Stimulated activated CD4-positive, alpha-beta T cell treated with anti-CD3 and anti-CD28 coated beads, Interleukin-1b, Interleukin-23, amount 100 ng/mL, for 1 hour (primary cell): ENCODE measurements at places on chromosomes 11 and 22.
A peak's percentile ranks its signal among the peaks of the same experiment; 100 is the strongest.

GRCh38 chr11:113504071-113504470, 28.9 kb upstream of the DRD2 start:
- no peak for DNase-seq

DNA sequence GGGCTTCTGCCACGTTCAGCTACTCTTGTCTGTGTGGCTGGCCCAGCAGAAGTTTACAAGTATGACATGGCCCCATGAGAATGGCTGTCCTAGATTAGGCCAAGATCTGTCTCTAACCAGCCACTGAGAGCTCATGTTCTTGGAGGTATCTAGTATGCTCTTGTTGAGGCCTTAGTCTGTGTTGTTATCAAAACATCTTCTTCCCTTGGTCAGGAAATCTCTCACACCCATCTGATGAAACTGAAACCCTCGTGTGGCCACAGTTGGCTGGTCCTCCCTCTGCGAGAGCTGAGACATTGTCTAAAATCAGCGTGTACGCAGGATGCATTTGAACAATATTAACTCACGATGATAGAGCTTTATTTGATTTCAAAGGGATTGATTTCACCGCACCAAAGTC, 109.0 kb upstream of the NNMT start:
- no peak for DNase-seq

- DNase-seq: no peak
Observed at GRCh38 chr11:10784232-10785145, 24.2 kb downstream of the EIF4G2 start.

- DNase-seq: no peak
Observed at GRCh38 chr11:36930256-36930655, 332.2 kb upstream of the RAG2 start.

DNA sequence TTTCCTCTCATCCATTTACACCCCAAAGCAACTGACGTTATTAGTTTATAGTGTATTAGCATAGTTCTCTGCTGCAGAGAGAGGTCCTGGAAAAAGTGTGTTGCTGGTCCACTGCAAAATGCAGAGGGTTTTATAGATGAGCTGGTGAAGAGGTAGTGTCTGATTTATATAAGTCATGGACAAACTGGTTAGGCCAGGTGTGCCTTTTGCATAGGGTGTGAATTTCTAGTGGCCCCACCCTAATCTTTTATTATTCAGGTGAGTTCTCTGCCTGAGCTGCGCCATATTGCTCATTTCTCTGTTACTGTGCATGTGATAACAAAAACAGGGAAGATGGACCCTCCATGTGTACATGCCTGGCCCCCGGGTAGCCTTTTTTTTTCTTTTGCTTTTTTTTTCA, 43.1 kb upstream of the TRIM77 start:
- DNase-seq: no peak

DNA sequence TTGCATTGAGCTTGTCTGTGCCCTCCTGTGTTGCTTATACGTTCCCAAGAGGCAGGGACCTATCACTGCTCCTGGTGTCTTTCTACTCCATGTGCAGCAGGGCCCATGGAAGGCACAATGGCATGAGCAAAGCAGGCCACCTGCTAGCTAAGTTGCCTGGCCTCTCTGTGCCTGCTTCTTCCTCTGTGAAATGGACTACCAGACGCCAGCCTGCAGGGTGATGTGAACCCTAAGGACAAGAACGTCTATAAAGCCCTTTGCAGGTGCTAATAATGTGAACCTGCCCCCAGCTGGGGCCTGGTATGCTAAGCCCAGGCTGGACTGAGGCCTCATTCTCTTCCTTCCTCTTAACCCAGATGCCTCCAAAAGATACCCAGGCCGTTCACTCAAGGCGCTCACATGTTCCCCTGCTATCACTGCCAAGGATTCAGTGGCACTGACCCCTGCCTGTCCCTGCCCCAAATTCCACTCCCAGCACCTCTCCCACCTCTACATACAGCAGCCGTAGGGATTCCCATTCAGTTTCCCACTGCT, 4.0 kb downstream of the GUCD1 start:
- no peak for DNase-seq

DNA sequence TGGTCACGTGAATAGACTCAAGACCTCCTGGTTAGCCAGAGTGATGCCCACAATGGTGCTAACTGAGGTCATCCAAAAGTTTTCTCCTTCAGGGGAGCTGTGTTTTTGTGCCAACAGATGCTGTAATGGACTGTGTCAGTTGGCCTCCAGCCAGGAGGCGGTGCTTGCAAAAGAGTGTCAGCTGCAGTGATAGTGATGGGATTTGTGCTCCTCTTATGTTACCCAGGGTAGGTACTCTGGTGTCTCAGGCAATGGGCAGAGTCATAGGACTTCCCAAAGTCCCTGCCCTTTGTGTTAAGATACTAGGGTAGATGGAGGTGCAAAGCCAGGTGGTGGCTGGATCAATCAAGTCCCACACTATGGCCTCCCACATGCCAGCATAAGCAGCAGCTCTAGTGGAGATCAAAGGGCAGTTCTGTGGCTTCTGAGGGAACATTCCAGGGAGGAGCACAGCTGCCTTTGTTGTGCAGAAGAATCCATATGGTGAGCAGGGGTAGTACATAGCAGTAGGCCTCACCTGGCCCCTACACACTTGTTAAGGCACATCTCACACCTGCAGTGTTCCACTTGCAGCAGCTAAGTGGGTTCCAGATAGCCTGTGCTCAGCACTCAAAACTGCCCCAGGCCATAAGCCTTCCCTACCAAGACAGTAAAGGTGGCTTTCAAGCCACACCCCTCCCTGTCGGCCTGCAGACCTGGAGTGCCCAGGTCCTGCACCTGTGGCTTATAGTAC, 9.4 kb upstream of the FANCF start:
- DNase-seq: no peak

DNA sequence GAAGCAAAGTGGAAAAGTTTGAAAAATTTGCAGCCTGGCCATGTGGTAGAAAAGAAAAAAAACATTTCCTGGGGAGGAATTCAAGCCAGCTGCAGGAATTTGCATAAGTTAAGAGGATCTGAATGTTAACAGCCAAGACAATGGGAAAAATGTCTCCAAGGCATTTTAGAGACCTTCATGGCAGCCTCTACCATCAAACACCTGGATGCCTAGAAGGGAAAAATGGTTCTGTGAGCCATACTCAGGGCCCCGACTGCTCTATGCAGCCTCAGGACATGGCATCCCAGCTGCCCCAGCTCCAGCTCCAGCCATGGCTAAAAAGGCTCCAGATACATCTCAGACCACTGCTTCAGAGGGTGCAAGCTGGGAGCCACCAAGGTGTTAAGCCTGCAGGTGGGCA, 149.1 kb upstream of the SOX6 start:
- no peak for DNase-seq

- no peak for DNase-seq
Observed at GRCh38 chr11:76240161-76240540, 33.8 kb upstream of the WNT11 start.

- DNase-seq: no peak
Observed at GRCh38 chr11:14480716-14481115, 18.9 kb downstream of the COPB1 start.

GRCh38 chr22:17339095-17339693, 30.1 kb upstream of the CECR2 start:
- no peak for DNase-seq

DNA sequence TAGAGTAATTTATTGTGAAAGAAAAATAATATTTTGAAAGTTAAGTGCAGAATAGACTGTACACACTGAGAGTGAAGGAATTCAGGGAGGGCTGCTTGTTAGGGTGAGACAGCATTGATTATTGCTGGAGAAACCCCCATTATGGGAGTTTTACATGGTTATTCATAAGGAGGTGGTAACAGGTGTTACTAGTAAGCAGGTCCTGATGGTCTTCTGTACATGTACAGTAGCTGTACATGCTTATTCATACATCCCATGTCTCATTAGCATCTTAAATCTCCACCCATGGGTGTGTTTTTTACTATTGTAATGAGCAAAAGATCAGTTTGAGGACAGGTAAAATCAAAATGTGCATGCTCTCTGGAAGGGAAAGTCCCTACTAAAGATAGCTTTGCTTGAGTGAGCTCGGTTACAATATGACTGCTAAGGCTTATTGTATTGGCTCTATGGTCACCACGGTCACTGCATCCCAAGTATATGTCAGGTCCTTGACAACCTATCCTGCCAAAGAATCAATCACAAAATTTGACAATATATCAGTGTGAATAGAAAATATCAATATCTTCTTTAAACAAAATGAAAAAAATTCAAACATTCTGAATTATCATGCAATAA, 6.2 kb downstream of the KDM4F start:
- DNase-seq: no peak

- DNase-seq: no peak
Observed at GRCh38 chr11:65213322-65214211, 31.8 kb downstream of the CAPN1 start.

DNA sequence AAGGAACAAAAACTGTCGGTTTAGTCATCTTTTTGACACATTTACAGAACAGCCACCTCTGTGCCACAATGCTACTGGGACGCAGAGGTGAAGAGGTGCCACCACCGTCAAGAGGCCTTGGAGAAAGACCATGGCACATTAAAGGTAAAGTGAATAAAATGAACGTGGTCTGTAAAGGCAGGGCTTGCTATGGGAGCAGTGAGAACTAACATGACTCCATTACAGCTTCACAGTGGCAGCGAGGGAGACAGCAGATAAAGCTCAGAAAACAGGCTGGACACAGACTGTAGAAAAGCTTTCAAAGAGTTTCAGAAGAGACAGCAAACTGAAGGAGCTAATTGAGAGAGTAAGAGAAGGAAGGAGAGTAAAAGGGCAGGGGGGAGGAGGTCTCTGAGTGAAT, 102.9 kb downstream of the GAB2 start:
- DNase-seq: no peak

DNA sequence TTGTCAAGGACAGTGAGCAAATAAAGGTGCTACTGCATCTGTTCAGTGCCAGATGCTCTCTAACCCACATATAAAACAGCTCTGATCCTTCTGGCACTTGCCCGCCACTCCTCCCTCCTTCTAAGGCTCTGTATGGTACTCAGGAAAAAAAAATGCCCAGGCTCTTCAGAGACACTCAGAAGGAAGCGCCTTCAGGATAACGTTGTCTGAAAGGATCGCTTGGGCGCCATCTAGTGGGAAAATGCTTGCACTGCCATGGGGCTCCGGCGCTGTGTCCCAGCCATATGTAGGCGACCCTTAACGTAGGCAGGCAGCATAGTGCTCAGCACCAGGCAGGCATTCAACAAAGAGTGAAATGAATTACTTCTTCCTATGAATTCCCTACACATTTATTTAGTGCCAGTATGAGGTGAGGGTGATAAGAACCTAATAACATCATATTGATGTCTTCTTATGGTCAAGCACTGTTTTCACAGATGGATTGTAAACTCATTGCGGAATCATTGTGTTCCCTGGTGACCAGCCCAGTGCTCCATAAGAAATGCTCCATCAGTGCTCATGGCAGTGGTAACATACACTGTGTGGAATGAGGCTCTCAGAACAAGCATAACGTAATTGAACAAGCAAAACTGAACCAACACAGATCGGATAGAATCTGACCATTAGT, 39.6 kb downstream of the PAMR1 start:
- peak; percentile 63 for DNase-seq

- no peak for DNase-seq
Observed at GRCh38 chr11:8061555-8062428, 19.2 kb upstream of the TUB start.

DNA sequence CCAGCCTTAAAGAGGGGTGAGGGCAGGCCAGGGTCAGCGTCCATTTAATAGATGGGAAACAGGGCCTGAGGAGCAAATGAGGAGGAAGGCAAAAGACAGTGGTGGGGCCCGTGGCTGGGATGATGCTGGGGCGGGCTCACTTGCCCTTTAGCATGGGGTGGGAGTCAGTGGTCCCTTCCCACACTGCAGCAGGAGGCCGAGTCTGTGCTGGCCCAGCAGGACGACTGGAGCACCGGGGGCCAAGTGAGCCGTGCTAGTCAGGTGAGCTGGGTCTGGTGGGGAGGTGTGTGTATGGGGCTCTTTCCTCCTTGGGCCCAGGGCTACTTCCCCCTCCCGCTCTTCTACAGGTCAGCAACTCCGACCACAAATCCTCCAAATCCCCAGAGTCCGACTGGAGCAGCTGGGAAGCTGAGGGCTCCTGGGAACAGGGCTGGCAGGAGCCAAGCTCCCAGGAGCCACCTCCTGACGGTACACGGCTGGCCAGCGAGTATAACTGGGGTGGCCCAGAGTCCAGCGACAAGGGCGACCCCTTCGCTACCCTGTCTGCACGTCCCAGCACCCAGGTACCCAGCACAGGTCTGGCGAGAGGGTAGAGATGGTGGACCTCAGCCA, 12.8 kb downstream of the SCYL1 start:
- no peak for DNase-seq

DNA sequence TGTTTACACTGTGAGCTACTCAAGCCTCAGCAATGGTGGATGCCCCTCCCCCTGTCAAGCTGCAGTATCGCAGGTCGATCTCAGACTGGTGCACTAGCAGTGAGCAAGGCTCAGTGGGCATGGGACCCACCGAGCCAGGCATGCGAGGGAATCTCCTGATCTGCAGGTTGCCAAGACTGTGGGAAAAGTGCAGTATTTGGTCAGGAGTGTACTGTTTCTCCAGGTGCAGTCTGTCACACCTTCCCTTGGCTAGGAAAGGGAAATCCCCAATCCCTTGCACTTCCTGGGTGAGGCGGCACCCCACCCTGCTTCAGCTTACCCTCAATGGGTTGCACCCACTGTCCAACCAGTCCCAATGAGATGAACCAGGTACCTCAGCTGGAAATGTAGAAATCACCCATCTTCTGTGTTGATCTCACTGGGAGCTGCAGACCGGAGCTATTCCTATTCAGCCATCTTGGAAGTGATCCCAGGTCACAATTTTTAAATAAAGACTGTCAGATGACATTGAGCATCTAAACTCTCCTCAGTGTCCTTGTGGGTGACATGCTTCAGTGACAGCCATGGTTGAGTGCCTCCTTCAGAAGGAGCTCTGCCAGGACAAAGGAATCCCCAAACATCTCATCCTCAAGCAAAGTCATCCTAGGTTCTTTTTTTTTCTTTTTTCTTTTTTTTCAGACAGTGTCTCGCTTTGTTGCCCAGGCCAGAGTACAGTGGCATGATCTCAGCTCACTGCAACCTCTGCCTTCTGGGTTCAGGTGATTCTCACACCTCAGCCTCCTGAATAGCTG, 10.8 kb downstream of the SLC22A24 start:
- no peak for DNase-seq

- no peak for DNase-seq
Observed at GRCh38 chr22:21067075-21067900, 21.5 kb downstream of the LRRC74B start.
